ENCODE measurements at places on chromosomes 13 and 19.
A peak's percentile ranks its signal among the peaks of the same experiment; 100 is the strongest.

DNA sequence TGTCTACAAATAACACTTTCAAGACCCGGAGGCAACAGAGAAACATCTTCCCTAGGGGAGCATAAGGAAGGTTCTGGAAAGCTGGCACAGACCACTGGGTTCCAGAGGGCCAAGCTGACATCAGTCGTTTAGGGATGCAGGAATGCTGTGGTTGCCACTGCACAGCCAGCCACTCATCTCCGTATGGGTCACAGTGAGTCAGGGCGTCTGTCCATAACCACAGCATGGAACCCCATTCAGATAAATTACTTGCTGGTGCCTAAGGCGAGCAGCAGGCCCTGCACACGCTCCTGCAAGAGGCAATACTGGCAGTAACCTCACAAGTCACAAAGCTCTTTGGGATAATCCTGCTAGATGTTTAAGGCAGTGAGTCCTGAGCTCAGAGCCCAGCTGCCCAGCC, 140.9 kb upstream of the UBL3 start:
- DNase-seq = no peak

- DNase-seq = no peak
Observed at GRCh38 chr13:109615721-109616420, 170.5 kb downstream of the IRS2 start.

GRCh38 chr13:50645092-50645491, 198.4 kb downstream of the DLEU7 start:
- DNase-seq = no peak

DNA sequence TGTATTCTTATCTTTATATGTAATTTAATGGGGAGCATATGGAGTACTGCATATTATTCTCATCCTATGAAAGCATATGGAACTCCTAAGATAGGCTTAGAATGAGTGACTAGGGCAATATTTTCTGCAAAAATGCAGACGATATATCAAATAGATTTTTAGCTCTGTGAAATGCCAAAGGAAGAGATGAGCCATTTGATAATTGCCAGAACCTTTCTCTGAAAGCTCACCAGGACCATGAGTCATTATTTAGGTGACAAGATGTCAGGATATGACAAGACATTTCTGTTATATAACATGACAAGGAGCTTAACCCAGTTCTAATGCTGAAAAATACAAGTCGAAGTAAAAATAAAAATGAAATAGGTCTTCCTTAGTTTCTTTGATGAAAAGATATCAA, 145.0 kb downstream of the SLITRK6 start:
- no peak for DNase-seq

- DNase-seq = no peak
Observed at GRCh38 chr13:80476953-80477352, 136.0 kb upstream of the SPRY2 start.

- DNase-seq = no peak
Observed at GRCh38 chr19:28333909-28334308, 879.0 kb downstream of the UQCRFS1 start.

DNA sequence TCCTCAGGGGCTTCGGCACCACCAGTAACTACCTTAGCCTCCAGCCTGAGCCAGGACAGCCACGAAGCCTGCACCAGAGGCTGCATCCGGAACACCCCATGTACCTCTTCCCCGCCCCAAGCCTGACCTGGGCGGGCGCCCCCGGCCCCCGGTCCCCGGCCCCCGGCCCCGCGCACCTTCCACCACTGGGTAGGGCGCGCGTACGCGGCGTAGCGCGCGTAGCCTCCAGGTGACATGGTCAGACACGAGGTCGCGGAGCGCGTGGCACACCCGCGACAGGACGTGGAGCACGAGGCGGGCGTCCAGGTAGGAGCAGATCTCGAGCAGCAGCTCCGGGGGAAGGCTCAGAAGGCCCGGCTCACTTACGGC, 450 bp downstream of the FBXW9 start:
- no peak for DNase-seq

DNA sequence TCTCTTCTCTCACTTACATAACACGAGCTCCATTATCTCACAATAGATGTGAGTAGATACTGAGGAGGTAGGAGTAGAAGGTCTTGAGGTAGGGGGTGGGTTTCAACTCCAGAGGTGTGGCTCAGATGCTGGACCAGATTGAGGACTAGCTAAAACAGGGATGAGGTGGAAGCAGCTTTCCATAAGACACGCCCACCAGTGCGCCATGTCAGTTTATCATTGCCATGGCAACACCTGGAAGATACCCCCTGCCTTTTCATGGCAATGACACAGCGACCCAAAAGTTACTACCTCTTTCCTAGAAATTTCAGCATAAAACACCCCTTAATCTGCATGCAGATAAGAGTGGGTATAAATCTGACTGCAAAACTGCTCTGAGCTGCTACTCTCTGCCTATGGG, 44.1 kb downstream of the KCTD15 start:
- no peak for DNase-seq

DNA sequence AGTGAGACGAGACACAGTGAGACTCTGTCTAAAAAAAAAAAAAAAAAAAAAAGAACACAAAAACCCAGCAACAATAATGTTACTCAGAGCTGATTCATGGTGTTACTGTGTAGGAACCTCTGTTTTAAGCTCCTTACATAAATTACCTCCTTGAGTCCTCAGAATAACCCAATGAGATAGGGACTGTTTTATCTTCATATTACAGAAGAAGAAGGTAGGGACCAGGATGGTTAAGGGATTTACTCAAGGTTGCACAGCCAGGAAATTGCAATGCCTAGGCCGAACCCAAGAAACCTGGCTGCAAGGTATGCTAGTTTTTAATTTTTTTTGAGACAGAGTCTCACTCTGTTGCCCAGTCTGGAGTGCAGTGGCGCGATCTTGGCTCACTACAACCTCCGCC, 1.5 kb upstream of the DAND5 start:
- no peak for DNase-seq

- peak; percentile 96 for DNase-seq
Observed at GRCh38 chr19:36772311-36773222, at the start of gene ZNF850. ZNF850 (minus strand) TSS chr19:36772807; CDS start chr19:36762606, 10,201 bp downstream.
